ENCODE measurements at places on chromosomes 11 and 22. TPM values are rescaled to one million over a fixed set of nuclear protein-coding genes. Genes with fewer than 3 reads are reported as not detected.

DNA sequence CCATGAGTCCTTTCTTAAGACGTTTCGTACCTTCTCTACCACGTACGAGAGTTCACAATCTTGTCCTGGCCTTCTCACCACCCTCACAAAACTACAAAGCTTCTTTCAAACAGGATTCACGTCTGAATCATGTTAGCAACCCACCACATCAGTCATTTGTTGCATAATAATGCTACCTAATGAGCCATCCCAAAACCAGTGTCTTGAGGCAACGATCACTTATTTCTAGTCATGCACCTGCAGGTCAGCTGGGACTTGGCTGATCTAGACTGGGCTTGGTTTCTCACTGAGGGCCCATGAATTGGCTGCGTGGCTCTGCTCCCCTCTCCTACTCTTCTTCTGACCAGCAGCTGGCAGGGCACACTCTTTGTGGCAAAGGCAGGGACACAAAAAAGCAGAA lies 28.3 kb downstream of the LARGE1 start:
- H3K4me1 ChIP-seq, result peaks cover 10% of the 10 kb centered on the region
- no peaks in the 10 kb centered on the region for H3K27me3 ChIP-seq
- no peak for DNase-seq
- H3K27ac ChIP-seq, result no peak overlapping the region
- no peak overlapping the region for H3K4me3 ChIP-seq
- H3K36me3 ChIP-seq, result no peaks in the 10 kb centered on the region

DNA sequence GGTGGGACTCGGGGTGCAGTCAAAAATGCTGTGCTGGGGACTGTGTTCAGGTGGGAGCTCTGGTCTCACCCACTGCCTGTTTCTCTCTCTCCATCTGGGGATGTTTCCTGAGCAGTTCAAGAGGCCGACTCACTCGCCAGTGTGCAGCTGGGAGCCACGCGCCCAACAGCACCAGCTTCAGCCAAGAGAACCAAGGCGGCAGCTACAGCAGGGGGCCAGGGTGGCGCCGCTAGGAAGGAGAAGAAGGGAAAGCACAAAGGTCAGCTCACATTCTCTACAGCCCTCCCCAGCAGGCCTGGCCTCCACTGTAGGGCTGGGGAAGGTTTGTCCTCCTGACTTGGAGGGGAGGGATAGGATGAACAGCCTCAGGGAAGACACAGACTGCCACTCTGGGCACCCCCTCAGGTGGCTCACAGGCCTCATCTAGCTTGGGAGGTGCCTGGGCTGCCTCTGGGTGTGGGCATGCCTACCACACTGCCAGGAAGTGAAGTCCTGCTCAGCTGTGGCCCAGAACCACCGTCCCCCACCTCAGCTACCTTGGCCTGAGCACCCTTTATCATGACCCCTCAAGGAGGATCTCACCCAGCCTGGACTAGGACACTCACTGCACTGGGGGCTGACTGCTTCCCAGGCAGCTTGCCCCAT lies 13.0 kb downstream of the TUB start:
- peaks cover 8% of the 10 kb centered on the region for H3K4me1 ChIP-seq
- peaks cover 8% of the 10 kb centered on the region for H3K36me3 ChIP-seq
- H3K4me3 ChIP-seq, result no peak overlapping the region
- no peak overlapping the region for H3K27ac ChIP-seq
- no peak for DNase-seq

GRCh38 chr11:83691451-83691950 lies 405.3 kb upstream of the CCDC90B start:
- H3K4me1 ChIP-seq, result peaks cover 11% of the 10 kb centered on the region
- H3K27me3 ChIP-seq, result no peaks in the 10 kb centered on the region
- DNase-seq, result no peak
- peak overlapping the region; percentile 12 for H3K4me3 ChIP-seq
- no peak overlapping the region for H3K27ac ChIP-seq

DNA sequence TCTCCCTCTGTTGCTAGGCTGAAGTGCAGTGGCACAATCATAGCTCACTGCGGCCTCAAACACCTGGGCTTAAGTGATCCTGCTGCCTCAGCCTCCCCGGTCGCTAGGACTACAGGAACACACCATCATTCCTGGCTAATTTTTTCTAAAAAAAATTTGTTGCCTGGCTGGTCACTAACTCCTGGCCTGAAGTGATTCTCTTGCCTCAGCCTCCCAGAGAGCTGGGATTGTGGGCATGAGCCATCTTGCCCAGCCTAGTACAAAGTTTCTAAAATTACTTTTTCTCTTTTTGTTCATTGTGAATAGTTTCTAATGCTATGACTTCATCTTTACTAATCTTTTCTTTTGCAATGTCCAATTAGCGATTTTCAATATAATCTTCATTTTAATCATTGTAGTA lies 12.5 kb downstream of the RBM7 start:
- no peaks in the 10 kb centered on the region for H3K27me3 ChIP-seq
- no peak overlapping the region for H3K27ac ChIP-seq
- H3K4me1 ChIP-seq, result no peaks in the 10 kb centered on the region
- no peak for DNase-seq

DNA sequence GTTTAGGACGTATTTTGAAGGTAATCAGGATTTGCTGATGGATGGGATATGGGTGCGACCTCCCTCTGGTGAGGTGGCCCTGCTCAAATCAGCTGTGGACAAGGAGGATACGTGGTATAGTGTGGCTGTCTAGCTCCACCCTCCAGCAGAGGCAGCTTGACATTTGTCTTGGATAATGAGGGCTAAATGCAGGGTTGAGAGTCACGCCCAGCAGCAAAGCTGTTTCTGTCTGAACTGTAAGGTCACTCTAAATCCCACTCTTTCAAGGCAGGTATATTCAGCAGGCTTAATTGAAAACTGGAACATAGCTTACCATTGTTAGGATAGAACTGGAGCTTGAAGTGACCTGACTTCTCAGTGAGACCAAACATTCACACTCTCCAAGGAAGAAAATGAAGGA lies 98.7 kb downstream of the SWAP70 start:
- H3K4me1 ChIP-seq, result peaks cover 19% of the 10 kb centered on the region
- H3K36me3 ChIP-seq, result no peaks in the 10 kb centered on the region
- DNase-seq, result no peak
- no peak overlapping the region for H3K4me3 ChIP-seq
- H3K27me3 ChIP-seq, result no peaks in the 10 kb centered on the region

DNA sequence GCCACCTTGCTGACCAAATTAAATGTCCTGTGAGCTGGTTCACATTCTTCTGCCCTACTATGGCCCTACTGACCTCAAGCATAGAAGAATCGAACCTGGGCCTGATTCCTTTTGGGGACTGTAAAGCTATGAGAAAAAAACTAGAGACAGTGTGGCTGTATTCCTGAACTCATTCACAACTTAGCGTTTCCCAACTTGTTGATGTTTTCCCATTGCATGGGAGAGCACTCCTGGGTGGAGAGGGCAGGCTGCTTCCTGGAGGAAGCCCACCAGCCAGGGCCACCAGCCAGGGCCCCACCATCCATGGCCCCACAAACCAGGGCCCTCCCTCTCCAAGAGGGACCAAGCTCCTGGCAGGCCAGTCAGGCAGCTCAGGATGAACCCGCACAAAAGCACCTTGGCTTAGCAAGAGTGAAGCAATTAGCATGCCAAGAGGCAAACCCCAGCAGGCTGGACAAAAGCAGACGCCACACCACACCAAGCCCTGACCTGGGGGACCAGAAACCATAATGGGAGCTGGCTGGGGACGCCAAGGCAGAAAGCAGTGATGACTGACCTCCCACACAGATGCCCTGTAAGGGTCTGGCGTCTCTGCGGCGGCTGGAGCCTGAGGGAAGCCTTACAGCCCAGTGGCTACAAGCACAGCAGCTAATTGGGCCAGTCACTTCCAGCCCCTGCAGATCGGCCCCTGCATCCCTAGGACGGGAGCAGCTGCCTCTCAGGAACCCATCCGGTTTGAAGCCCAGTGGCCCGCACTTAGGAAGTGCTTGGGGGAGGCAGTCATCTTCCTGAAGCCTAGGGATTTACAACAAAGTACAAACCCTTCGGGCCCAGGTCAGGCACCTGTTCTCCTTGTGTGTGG lies 2.1 kb downstream of the CERK start:
- peak overlapping the region; percentile 86 for H3K4me3 ChIP-seq
- no peaks in the 10 kb centered on the region for H3K27me3 ChIP-seq
- no peak overlapping the region for H3K27ac ChIP-seq
- H3K36me3 ChIP-seq, result peaks cover 4% of the 10 kb centered on the region
- H3K4me1 ChIP-seq, result peaks cover 62% of the 10 kb centered on the region

GRCh38 chr11:6737872-6738466 lies 33.8 kb downstream of the OR2AG2 start:
- no peak for DNase-seq
- no peak overlapping the region for H3K27ac ChIP-seq
- H3K36me3 ChIP-seq, result no peaks in the 10 kb centered on the region
- no peaks in the 10 kb centered on the region for H3K27me3 ChIP-seq
- no peaks in the 10 kb centered on the region for H3K4me1 ChIP-seq

DNA sequence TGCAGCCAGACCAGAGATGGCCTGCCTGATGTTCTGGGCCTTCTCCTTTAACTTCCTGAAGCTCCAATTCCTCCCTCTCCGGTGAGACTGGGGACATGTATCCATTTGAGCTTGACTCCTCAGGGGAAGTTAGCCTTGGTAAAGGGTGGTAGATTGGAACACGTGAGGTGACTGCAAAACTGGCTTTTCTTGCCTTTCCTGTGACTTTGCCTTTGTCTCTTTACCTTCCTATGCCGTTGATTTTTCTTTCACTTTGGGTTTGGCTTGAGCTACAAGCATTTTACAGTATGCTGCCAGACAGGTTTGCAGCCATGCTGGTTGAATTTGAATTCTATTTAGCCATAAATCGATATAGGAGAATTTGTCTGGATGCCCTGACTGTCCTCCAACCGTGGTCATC lies 16.8 kb upstream of the GLYATL1 start:
- H3K36me3 ChIP-seq, result no peaks in the 10 kb centered on the region
- no peak overlapping the region for H3K4me3 ChIP-seq
- H3K27ac ChIP-seq, result no peak overlapping the region

GRCh38 chr11:120523196-120523595 lies 11.6 kb downstream of the GRIK4 start:
- no peaks in the 10 kb centered on the region for H3K4me1 ChIP-seq
- no peak overlapping the region for H3K4me3 ChIP-seq
- no peaks in the 10 kb centered on the region for H3K36me3 ChIP-seq

- no peaks in the 10 kb centered on the region for H3K27me3 ChIP-seq
- peak overlapping the region; percentile 86 for H3K27ac ChIP-seq
- H3K4me1 ChIP-seq, result peaks cover 28% of the 10 kb centered on the region
- H3K36me3 ChIP-seq, result no peaks in the 10 kb centered on the region
- DNase-seq, result no peak
- no peak overlapping the region for H3K4me3 ChIP-seq
Observed at GRCh38 chr22:24290459-24290858, 19.8 kb downstream of the SPECC1L start.

- no peaks in the 10 kb centered on the region for H3K27me3 ChIP-seq
- H3K4me1 ChIP-seq, result peaks cover 14% of the 10 kb centered on the region
- no peaks in the 10 kb centered on the region for H3K36me3 ChIP-seq
- no peak overlapping the region for H3K4me3 ChIP-seq
- H3K27ac ChIP-seq, result no peak overlapping the region
- DNase-seq, result no peak
Observed at GRCh38 chr11:116890193-116890592, 52.8 kb upstream of the APOA1 start.

- no peaks in the 10 kb centered on the region for H3K4me1 ChIP-seq
- no peaks in the 10 kb centered on the region for H3K27me3 ChIP-seq
- no peak for DNase-seq
Observed at GRCh38 chr11:16860617-16861016, 122.2 kb downstream of the C11orf58 start.

DNA sequence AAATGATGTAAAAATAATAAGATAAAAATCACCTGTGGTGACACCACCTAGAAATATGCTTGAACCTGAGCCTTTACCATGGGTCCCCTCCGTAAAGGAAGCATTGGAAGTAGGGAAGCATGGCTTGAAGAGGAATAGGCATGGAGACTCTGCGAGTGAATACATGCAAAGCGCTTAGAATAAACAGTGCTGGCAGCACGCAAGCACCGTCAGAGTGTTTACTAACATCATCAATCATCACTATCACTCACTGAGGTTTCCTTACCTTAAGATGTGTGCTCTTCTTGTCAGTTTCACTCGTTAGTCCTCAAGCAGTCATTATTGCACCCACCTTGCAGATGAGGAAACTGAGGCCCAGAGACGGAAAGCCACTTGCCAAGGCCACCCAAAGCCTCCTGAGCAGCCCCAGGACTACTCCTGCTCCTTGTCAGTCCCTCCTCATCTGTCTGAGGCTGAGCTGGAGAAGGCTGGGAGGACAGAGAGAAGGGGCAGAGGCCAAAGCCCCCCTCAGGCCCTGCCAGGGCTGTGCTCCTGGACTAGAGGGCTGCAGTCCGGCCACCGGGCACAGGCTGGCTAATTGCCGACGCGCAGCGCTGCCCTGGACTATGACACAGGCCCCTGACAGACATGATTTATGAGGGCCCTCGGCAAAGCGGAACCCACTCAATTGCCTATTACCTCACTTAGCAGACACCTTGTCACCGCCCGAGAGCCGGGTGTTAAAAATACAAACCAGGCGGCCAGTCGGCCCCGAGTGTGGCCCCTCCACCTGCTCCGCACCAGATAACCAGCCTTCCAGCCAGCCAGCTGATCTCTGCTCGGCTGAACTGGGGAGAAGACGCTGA lies 168.9 kb downstream of the MN1 start:
- peaks cover 16% of the 10 kb centered on the region for H3K4me1 ChIP-seq
- no peak overlapping the region for H3K4me3 ChIP-seq
- H3K27me3 ChIP-seq, result no peaks in the 10 kb centered on the region
- no peak for DNase-seq
- no peaks in the 10 kb centered on the region for H3K36me3 ChIP-seq

GRCh38 chr11:5881756-5882155 lies 1.3 kb downstream of the OR52E4 start:
- H3K27me3 ChIP-seq, result no peaks in the 10 kb centered on the region
- DNase-seq, result no peak
- no peaks in the 10 kb centered on the region for H3K36me3 ChIP-seq
- H3K27ac ChIP-seq, result no peak overlapping the region

DNA sequence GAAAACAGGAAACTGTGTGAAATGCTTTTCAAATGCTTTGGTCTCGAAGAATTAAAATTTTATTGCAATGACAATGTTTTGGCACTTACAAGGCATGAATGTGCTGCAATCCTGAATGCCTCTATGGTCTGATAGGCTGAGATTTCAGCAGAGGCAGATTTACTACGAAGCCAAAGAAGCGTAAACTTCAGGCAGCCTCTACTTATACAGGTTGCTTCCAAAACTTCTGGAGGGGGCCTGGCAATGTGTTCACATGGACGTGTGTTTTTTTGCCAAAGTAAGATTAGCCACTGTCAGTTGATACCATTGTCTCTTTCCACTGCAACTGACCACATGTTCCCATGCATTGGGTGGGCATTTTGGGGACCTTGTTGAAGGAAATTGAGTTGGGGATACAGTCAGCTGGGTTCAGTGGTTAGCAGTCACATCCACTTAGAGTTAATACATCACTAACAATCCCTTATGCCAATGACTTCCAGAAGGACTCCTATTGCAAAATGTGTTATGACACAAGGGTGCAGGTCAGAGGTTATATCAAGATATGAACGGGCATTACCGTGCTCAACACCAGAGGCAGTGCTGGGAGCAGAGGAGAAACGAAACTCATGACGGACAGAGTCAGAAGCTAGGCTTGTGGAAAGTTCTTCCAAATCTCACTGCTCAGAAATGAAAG lies 48.8 kb downstream of the ABTB2 start:
- peaks cover 4% of the 10 kb centered on the region for H3K4me1 ChIP-seq
- no peak for DNase-seq
- no peak overlapping the region for H3K4me3 ChIP-seq
- H3K27me3 ChIP-seq, result no peaks in the 10 kb centered on the region
- H3K27ac ChIP-seq, result peak overlapping the region; percentile 38

Gene NFAM1
- total RNA-seq, result 4.4 TPM

Gene RTN4RL2
- total RNA-seq, result 0.35 TPM

Gene RAC2
- total RNA-seq, result 10.7 TPM

Gene APOL4
- total RNA-seq, result 1.4 TPM

Gene SERPING1
- total RNA-seq, result 674 TPM

Gene BTG4
- not detected for total RNA-seq

Data from thoracic aorta (tissue), 2 donors.